ENCODE measurements at places on chromosomes 4 and X.
A peak's percentile ranks its signal among the peaks of the same experiment; 100 is the strongest.

GRCh38 chrX:12946838-12947544 is 27.9 kb upstream of the TMSB4X start:
- peak; percentile 64 for DNase-seq

DNA sequence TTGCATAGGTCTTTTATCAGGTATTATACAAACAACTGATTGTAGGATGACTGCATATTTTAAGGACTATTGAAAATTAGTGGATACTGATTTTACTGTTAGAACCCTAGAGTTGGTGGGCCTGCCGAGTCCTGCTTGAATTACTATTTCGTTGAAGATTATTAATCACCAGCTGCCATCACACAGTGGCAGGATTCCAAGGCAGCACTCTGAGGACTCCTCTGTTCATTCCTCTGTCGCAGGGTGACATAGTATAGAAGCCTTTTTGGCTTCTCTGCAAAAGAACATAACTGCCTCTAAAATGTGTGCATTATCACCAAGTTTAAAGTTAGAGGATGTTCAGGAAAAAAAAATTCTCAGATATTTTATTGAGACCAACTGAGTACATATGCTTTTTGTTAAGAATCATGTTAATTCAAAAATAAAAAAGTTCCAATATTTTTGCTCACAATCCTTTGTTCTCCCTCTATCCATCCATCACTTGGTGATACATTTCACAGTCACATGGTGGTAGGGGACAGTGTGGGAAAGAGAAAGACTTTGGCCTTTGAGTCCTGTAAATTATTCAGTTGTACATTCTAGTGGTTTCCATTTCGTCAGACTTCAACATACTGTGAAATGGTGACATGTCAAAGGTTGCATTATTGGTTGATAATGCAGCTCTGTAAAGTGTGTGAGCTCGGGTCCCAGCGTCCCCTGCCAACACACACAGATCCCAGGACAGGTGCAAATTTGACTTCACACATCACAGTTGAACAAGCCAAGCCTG is 332.5 kb downstream of the GRID2 start:
- no peak for DNase-seq

DNA sequence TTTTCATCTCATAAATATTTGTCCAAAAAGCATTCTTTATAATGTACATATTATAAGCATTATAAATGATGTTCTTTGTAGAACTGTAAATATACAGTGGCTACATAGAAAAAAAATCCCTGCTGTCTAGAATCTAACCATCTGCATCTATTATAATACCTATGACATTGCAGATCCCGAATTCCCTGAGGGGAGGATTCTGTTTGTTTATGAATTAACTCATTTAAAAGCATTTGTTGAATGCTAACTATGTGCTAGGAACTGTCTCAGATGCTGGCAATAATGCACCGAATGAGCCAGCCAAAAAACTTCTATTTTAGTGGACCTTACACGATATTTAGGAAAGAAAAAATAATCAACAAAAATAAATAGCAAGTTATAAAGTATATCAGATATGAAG is 189.6 kb downstream of the PACRGL start:
- DNase-seq = no peak

DNA sequence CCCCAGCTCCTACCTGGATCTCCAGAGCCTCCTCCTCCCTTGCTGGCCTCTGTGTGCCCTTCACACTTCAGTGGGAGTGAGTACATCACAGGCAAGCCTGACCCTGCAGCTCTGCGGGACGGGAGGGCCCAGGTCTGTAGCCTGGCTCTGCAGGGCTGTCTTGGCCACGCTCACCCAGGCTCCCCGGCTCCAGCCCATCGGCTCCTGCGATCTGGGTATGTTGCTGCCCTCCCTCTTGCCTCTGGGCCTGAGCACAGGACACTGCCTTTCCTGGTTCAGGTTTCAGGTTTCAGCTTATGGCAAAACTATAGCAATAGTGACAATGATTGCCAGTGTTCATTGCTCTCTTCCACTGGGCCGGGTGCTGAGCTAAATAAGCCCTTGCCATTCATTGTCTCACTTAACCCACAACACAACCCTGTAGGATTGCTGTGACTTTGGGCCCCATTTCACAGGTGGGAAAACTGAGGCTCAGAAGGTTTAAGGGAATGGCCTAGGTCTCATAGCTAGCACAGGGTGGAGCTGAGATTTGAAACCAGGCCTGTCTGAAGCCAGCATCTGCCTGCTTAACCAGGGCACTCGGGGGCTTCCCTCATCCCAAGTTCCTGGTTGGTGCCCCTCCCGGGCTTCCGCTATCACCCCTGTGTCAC is 44.6 kb upstream of the SORCS2 start:
- DNase-seq = no peak

GRCh38 chrX:20265221-20265725 is 1.4 kb downstream of the RPS6KA3 start:
- DNase-seq = no peak

GRCh38 chrX:71225009-71225408 is 2.0 kb downstream of the GJB1 start:
- DNase-seq = no peak

DNA sequence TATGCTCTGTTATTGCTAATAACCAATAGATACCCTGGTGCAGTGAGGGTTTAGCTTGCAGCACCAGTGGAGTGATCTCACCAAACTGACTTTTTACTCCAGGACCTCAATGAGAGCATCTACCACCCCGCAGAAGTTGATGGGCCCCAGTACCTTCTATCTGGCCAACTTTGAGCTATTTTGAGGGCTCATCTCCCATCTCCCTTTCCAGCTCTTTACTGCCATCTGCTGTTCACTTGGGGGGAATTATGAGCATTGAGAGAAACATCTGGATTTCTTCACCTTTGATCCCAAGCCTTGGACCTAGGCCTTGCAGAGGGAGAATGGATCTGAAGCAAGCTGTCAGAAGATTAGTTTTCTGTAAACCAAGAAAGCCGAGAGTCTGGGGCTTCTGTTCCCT is 143.6 kb downstream of the TMEM164 start:
- DNase-seq = no peak

DNA sequence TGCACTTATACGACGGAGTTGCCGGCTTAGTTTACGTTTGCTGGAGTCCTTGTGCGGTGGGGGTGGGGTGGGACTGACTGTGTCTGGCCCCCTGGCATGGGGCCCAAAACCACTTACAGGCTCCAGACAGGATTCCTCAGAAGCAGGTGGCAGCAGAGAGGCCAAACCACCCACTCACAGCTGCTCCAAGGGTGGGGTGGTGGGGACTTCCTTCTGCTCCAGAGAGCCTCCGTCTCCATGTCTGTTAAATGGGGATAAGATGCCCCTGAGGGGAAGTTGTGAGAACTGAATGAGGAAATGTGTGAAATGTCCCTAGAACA is 36.7 kb downstream of the PSAPL1 start:
- DNase-seq = no peak

GRCh38 chrX:64427787-64428186 is 32.5 kb upstream of the MTMR8 start:
- no peak for DNase-seq

- no peak for DNase-seq
These were observed 252.6 kb downstream of the ANK2 start for GRCh38 chr4:113302051-113302450.

- no peak for DNase-seq
These were observed 40.8 kb downstream of the MGARP start for GRCh38 chr4:139239127-139239772.

- DNase-seq = peak; percentile 7
These were observed 35.3 kb downstream of the SUPT20HL1 start for GRCh38 chrX:24395775-24396174.

DNA sequence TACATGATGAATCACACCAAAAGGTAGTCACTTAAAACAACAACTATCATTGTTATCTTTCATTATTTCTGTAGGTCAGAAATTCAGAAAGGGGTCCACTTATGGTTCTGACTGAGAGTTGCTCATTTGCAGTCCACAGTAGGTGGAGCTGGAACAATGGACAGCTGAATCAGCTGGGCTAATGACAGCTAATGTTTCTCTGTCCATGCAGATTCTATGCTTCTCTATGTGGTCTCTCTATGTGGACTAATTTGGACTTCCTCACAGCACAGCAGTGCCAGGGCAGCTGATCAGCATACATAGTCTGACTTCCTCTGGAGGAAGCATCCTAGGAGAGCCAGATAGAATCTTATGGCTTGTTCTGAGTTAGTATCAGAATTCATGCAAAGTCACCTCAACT is 131.7 kb upstream of the INTU start:
- DNase-seq = no peak

- DNase-seq = no peak
These were observed 893 bp downstream of the RLIM start for GRCh38 chrX:74613370-74614092.

DNA sequence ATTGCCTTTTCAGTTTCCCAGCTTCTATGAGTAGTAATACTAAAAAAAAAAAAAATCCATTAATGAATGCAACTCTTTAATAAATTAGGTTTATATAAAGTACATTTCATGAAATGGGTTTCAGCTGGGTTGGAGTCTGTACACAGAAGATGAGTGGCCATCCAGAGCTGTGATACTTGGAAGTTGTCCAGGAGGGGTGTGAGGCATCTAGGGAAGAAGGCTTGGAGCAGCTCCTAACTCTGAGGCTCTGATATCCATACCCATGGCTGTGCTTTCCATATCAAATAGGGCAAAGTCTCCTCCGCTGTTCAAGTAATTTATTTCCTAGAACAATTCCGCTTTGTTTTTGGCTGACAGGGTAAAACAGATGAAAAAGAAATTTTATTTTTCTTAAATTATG is 423.3 kb upstream of the TENM3 start:
- no peak for DNase-seq

DNA sequence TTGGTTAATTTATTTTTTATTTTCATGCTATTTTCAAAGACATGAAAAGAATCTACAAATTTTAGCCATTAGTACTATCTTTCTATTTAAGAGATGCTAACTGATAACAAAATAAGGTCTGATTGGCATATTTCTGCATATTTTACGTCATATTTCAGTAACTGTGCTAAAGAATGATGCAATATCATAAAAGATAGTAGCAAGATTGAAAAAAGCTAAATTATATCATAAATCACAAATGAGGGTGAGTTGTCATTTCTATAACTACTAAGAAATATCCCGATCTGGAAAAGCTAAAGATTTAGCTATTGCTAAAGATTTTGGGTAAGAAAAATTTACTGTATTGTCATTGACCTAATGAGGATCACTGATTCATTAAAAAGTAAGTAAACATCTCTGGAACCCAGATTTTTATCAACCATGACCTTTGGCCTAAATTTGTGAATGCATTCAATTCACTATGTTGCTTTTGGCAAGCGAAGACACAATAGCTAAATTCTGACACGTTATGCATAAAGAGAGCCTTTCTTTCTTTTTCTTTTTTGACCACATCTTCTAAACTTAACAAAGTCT is 103.6 kb downstream of the HPGD start:
- no peak for DNase-seq

GRCh38 chr4:82704156-82704555 is 94.4 kb downstream of the SCD5 start:
- DNase-seq = no peak

GRCh38 chr4:94452476-94453371 is 982 bp downstream of the PDLIM5 start:
- no peak for DNase-seq

- DNase-seq = no peak
These were observed 454.0 kb upstream of the KLHL4 start for GRCh38 chrX:87063642-87064041.

- DNase-seq = no peak
These were observed 82.5 kb downstream of the AMELX start for GRCh38 chrX:11375614-11376119.

DNA sequence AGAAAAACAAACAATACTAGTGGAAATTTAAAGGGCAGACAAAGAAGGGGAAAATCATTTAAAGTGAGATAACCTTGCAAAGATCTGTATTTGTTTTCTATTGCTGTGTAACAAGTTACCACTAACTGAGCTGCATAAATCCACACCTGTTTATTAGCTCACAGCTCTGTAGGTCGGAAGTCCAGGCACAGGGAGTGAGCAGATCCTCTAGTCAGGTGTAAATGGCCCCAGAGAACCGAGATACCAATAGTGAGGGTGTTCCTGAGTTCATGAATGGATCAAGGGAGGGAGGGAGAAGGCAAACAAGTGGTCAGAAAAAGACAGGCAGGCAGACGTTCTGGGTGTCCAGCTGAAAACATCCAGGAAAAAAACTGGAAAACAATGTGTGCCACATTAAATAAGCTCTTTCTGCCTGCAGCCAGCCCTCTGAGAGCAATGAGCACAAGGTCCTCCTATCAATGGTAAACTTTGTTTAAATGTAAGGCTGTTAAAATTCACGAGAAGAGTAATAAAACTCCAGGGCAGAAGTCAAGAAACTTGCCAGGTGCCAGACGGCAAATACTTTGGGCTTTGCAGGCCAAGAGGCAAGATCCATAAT is 25.0 kb downstream of the ADGRA3 start:
- DNase-seq = no peak

DNA sequence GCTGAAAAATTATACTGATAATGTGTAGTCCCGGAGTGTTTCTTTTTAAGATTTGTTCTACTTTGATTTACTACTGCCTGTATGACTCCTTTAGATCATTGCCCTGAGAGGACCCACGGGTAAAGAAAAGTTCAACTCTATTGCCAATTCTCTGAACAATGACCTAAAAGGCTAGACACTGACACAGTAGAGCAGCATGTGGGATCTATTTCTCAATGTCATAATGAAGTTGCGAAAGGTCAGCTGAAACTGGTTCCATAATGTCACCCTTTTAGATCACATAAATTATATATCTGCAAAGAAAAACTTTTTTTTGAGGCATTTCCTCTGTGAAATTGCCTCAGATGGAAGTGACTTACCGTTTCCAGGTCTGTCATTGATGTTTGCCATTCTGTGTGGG is 67.4 kb downstream of the GLRB start:
- no peak for DNase-seq

DNA sequence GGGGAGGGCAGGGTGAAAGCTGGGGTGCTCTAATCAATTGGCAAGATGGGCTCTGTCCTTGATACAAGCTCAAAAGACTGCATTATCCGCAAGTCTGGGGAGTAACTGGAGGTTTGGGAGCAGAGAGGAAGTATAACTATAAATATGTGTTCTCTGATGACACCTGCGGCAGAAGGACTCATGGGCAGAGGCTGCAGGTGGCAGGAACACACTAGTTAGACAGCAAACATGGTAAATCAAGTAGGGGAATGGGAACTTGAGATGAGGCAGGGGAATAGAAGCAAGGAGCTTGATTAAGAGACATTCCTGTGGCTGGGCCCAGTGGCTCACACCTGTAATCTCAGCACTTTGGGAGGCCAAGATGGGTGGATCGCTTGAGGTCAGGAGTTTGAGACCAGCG is 30.3 kb downstream of the SH3KBP1 start:
- DNase-seq = no peak

- peak; percentile 2 for DNase-seq
These were observed 373 bp downstream of the ELOVL6 start for GRCh38 chr4:110198049-110198434.

DNA sequence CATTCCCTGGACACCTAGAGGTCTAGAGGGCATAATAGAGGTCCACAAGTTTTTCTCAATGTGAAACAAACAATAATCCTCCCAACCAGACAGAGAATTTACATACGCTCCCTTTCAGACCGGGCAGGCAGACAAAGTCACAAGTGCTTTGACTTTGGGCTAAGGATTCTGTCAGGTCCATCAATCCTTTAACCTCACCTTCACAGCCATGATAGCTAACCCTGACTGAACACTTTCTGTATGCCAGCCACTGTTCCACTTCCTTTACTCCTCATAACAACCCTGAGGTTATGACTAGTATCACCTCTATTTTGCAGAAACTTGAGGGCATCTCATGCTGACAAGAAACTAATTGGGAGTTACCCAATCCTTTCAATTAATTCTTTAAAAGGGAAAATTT is 118.8 kb upstream of the AFF2 start:
- DNase-seq = no peak

GRCh38 chr4:124948976-124949597 is 236.6 kb upstream of the ANKRD50 start:
- no peak for DNase-seq

All from stimulated activated CD4-positive, alpha-beta T cell treated with anti-CD3 and anti-CD28 coated beads, TNF-alpha, amount 100 ng/mL, for 24 hours (primary cell).